Activated effector memory CD4-positive, alpha-beta T cell treated with anti-CD3 and anti-CD28 coated beads, Interleukin-2, amount 50 U/mL, for 16 hours (primary cell): ENCODE measurements at places on chromosomes 7 and 10.

- no peak for DNase-seq
These were observed 50.4 kb downstream of the ARL4A start for GRCh38 chr7:12737836-12738235.

GRCh38 chr10:126137562-126138221, 241.3 kb downstream of the FANK1 start:
- DNase-seq: no peak

DNA sequence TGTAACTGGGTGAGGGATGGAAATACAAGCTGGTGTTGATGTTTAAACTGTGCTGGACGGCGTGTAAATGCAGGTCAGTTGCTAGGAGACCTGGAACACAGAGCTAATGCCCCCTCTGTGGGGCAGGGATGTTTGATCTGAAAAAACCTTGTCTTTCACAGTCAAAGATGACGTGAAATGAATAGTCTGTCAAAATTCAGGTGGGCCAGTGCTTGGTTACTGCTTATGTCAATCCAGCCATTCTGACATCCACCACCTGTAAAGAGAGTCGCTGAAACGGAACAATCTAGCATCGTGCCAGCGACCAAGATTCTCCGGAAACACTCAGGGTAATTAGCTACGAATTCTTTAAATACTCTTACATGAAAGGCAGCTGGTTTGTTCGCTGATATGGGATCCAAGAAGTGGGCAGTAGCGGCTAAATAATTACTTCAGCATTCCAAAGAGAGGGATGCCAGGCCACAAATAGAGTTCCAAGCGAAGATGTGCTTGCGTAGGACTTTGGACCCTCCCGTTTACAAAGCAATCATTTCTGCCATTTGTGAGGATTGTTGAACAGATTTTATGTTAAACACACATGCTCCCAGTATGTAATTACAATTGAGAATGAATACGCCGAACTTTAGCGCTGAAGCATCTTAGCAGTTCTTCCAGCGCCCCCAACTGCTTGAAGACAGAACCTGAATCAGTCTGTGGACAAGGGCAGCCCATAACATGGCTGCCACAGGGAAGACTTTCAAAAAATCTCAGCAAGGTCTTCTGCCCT, 7.3 kb upstream of the ASB4 start:
- DNase-seq: no peak

GRCh38 chr10:111747751-111748150, 435.8 kb downstream of the GPAM start:
- no peak for DNase-seq

- DNase-seq: no peak
These were observed 41.0 kb downstream of the FKBP6 start for GRCh38 chr7:73369009-73369408.

GRCh38 chr10:77045085-77045484, 592.5 kb downstream of the KCNMA1 start:
- no peak for DNase-seq

DNA sequence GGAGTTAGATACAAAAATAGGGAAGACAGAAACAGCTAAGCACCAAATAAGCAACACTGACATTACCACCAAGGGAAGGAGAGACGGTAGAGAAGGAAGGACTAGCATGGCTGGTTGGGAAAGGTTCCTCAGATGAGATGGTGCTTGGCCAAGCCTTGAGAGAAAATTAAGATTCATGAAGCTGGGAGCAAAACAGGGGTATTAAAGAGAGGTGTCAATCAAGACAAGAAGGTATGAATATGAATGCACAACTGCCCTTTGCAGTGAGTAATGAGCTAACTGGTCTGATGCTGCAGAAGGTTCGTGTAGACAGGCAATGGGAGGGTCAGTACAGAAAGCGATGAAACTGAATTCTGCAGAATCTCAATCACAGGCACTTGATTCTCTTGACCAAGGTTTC, 67.7 kb downstream of the SLC37A3 start:
- no peak for DNase-seq

DNA sequence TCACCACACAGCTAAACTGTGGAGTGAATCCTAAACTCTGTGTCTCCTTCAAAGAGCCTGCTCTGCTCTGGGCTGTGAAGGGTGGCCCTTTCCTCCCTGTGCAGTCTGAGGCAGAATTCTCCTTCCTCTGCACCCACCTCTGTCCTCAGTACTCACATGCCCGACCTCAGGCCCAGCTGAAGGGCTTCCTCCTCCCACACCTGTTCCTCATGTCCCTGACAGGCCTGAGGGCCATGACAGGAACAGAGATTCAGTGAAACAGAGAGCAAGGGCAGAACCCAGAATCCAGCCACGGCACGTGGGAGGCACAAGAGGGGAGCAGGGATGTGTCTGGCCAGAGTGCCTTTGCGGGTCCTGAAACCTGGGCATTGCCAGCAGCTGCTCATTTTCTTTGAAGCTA, 13.9 kb downstream of the CREB3L2 start:
- DNase-seq: no peak

DNA sequence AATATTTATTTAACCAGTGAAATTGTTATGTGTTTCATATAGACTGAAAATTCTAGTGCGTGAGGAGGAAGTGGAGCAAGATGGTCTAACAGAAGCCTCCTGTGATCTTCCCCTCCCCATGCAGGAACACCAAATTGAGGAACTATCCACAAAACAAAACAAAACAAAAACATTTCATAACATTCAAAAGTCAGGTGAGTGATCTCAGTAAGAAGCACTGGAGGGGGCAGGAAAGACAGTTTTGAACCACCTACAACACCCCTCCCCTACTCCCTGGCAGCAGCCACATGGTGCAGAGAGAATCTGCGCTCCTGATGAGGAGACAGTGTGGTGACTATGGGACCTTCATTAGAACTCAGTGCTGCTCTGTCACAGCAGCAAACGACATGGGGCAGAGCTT, 221.9 kb upstream of the SEMA3C start:
- no peak for DNase-seq

GRCh38 chr10:2917926-2918325, 149.4 kb upstream of the PFKP start:
- no peak for DNase-seq

GRCh38 chr10:63388421-63389031, 77.3 kb downstream of the JMJD1C start:
- no peak for DNase-seq

- DNase-seq: no peak
These were observed 2.1 kb downstream of the AFAP1L2 start for GRCh38 chr10:114402233-114402632.
